NCI-H2081 (cell line): ENCODE measurements at places on chromosomes 4 and X.

DNA sequence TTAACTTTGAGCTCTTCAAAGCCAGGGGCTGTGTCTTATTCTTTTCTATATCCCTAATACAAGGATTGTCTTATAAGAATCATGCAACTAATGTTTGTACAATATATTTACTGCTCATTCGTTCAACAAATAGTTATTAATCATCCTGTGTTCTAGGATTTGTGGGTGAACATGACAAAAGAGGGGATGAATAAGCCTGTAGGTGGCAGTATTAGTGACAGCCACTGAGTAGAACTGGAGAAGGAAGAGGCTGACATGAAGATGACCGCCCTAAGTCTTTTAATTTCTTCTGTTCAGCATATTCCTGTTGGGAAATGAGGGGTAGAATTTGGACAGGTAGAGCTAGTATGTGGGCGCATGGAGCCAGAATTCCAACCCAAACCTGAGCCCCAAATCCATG is 11.9 kb upstream of the LINC00632 start:
- DNase-seq = no peak

GRCh38 chrX:37912777-37913176 is 65.4 kb upstream of the DYNLT3 start:
- DNase-seq = no peak

GRCh38 chr4:99723612-99724011 is 66.0 kb upstream of the C4orf54 start:
- DNase-seq = no peak

DNA sequence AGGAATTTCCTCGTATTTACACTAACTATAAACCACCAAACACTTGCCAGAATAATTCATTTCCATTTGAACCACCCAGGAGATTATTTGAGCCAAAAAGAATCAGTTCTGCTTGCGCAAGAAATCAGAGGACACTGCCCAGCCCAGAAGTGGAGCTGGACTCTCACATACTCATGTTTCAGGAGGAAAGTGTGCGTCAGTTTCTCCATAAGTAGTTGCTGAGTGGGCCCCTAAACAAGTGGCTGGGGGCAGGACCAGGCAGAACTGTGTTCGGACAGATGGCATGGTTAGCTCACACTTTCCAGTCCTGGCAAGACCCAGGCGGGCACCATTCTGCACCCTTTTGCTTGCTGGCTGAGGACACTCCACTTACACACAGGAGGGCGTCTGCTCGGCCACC is 38.8 kb downstream of the BTC start:
- DNase-seq = no peak

- peak; percentile 32 for DNase-seq
Measured at GRCh38 chr4:30721185-30722091, 1.3 kb downstream of the PCDH7 start.

GRCh38 chr4:153228512-153229140 is 24.4 kb downstream of the TRIM2 start:
- no peak for DNase-seq

DNA sequence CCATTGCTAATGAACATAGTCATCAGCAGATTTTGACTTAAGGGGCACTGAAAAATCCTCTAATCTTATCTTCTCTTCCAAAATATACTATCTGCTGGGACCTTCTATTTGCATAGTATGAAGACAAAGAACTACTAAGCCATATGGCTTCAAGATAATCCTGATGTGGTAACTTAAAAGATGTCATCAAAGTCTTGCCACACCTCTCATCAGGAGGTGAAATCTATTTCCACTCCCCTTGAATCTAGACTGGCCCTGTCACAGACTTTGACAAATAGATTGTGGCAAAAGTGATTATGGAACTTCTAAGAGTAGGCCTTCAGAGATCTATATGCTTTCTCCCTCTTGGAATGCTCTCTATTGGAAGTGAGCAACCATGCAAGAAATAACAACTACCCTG is 27.3 kb upstream of the TET2 start:
- DNase-seq = no peak

DNA sequence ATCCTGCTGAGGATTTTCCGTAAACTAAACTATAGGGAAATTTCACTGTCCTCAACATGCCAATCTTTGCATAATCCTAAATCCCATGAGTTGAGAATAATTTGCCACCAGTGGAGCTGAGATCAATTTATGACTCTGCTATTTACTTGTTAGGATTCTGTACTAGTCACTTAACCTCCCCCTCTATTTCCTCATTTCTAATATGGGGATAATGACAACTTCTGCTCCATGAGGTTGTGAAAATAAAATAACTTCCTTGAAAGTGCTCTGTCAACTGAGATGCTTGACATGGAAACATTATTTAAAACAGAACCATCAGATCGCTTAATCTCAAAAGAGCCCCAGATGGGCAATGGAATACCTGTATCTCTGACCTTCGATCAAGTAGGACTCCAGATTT is 2.6 kb upstream of the FGF16 start:
- no peak for DNase-seq

GRCh38 chrX:109281483-109282275 is 200.2 kb downstream of the GUCY2F start:
- DNase-seq = no peak

- no peak for DNase-seq
Measured at GRCh38 chr4:38939165-38939564, 71.6 kb downstream of the FAM114A1 start.

- DNase-seq = no peak
Measured at GRCh38 chr4:81378386-81378785, 93.3 kb downstream of the RASGEF1B start.
